Effector memory CD4-positive, alpha-beta T cell (primary cell): ENCODE measurements at places on chromosomes 12 and 14.

- DNase-seq: no peak
These were observed 14.0 kb upstream of the TBX3 start for GRCh38 chr12:114697741-114698565.

DNA sequence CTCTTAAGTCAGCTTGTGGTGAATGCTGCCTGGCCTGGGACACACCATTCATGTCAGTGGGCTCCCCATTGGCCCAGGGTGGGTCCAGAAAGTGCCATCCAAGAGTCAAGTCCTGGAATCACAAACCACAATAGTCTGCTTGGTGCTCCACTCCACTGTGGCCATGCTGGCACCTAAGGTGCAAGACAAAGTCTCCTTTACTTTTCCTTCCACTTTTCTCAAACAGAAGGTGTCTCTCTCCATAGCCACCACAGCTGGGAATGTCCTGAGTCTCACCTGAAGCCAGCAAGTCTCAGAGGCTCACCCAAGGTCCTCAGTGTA is 9.0 kb downstream of the RDH16 start:
- DNase-seq: no peak

DNA sequence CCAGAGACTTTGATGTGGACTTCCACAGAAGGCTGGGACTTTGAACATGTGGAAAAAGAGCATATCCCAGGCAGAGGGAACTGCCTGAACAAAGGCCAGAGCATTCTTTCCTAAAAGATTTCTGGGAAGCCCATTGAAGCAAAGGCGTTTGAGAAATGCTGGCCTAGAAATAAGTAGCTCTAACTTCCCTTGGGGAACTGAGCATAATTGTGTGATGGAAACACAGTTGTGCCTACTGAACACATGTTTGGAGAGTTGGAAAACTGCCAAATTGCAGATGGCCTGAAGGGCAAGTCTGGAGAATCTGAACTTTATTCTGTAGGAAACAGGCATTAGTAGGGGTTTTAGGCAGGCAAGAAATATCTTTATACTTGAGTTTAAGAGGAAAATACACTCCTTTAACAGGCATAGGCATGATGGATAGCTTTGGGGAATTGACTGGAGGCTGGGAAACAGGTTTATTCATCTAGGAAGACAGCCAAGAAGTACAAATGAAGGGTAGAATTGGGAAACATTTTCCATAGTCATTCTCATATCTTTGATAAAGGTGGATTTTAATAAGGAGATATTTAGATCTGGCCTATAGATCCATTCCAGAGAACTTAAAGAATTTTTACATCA is 134.1 kb downstream of the TPH2 start:
- DNase-seq: no peak

DNA sequence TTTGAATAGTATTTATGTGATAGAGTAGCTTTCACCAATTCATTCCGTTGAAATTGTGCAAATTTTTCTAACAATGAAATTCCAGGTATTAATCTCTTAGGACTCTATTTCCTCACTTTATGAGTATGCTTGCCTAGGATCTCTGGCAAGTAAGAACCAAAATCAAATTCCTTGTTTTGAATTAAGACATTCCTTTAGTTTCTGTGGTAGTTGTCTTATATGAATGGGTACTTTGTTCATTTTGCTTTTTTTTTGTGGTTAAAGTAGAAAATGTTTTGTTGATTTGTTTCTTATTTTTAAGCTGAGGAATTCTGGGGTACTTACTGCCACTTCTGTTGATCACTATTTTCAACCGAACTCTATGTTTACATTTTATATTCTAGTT is 59.8 kb downstream of the KITLG start:
- no peak for DNase-seq

GRCh38 chr12:40971911-40972310 is 216.2 kb upstream of the PDZRN4 start:
- DNase-seq: no peak

GRCh38 chr12:45726603-45727300 is 2.8 kb upstream of the ARID2 start:
- peak; percentile 7 for DNase-seq

DNA sequence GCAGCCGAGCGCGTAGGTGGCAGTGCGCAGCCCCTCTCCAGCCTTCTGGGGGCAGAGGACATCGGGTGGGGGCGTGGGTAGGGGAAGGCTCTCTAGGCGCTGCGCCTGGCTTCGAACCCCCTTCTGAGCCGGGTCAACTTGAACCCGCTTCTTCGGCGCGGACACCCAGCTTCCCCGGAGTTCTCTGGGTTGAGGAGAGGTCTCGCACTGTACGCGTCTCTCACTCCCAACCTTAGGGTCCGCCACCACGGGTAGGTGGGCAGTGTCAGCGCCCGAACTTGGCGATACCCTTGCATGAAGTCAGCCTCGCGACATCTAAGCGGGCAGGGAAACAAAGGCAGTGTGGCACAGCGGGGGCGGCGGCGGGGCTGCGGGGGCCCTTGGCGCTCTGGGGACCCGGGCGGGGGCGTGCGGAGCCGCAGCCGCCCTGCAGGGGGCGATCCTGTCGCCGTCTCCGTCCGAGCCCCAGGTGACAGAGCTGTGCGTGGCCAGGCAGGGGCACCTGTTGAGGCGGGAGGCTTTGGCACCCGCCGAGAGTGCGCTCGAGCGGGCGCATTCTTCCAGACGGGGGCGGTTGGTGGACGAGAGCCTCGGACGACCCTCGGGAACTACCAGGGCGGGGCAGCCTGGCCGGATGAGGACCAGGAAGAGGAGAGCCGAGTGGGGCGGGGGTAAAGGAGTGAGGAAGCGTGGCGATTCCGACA is 1.1 kb downstream of the GALNT16 start:
- DNase-seq: no peak

DNA sequence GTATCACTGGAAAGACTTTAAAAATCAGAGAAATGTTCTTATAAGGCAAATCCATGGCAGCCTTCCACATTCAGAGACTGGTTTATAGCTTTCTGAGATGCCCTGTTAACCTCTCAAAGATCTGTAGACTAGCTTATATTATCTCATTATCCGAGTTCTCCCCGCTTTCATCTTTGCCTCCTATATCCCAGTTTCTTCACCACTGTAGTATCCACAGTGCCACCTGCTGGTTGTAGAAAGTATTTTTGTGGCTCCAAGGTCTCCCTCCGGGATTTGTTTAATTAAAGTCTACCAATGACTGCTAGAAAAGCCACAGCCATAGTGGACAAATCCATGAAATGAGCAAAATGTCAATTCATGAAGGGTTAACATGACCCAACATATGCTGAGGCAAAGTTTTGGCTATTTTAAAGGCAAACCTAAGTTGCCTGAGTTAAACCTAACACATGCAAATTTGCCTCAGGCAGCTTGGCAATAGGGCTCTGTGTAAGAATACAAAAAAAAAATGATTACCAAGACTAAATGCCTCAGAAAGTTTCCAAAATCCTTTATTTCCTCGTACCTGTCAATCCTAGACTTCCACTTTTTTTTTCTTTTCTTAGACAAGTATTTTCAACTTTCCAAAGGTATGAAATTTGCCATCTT is 218.8 kb upstream of the BMP4 start:
- no peak for DNase-seq

DNA sequence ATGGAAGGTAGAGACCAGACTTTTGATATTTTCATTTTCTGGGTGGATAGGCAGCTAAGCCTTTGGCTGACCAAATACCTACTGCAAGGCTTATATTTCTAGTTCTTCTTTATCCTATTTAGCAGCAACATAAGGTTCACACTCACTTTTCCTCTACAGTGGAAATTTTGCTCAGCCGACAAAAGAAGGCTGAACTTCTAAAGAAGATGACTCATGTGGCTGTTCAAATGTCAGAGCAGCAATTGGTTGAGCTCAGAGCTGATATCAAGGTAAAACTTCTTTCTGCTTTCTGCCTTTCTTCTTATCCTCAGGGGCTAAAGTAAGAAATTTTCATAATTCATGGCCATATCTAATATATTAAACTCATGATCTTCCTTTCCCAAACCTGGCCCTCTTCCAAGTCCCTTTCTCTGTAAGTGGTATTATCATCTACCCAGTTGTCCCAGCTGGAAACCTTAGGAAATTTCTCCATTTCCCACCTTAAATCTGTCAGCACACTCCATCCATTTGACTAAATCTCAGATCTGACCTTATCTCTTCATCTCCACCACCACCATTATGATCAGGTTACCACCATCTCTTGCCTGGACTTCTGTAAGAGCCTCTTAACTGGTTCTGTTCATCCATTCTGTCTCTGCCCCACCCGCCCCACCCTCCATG is 19.8 kb upstream of the KCNH3 start:
- DNase-seq: no peak

DNA sequence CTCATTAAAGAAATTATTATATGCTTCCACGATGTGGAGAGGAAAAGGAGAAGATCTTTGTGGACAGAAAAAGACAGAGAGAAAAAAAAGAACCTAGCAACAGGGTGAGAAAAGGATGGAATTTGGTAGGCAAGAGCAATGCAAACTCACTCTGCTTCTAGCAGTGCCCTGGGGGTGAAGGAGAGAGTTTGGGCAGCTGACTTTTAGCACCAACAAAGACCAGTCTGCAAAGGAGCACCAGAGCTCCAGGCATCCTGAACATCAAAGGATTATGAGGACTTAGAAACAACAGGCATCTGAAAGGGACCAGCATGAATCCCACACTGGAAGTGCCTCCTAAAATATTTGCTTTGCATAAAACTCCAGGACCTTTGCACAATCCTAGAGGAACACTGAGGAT is 32.8 kb upstream of the RERG start:
- DNase-seq: no peak

DNA sequence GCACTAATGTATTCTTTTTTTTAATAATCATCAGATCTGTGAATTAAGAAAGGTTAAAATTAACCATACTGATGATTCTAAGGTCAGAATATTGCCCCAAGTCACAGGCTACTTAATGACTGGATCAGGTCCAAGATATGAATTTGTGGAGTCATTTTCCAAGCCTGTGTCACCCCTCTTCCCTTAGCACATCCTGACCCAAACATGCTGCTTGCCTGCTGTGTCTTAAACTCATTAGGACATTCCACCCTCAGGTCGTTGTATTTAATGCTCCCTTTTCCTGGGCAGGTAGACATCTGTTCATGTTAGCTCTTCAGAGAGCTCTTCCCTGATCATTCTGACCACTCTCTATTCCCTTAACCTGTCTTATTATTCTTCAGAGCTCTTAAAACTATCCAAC is 463.5 kb upstream of the PDE3A start:
- no peak for DNase-seq

GRCh38 chr12:95184121-95184520 is 33.1 kb downstream of the FGD6 start:
- DNase-seq: no peak

DNA sequence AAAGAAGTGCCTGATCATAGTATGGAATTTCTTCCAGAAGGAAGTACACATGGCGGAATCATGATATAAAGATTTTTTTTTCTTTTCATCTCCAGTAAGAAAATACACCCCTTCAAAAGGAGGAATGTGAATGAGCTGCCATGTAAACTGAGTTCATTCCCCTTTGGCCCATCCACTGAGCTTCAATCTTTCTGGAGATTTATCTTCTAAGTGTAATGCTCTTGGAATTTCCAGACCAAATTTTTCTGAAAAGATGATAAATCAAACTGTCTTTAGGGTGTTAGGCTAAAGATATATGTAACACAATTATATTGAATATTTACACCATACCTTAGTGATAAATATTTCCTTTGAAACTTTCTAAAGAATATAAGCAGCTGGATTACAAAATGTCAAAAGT is 5.2 kb downstream of the DCN start:
- DNase-seq: no peak
